ENCODE measurements at places on chromosomes 1 and 21. TPM values are rescaled to one million over a fixed set of nuclear protein-coding genes. Genes with fewer than 3 reads are reported as not detected.

The POU2F1 gene
- total RNA-seq: 5.7 TPM

The PPIAL4G gene
- total RNA-seq: not detected

The CA6 gene
- total RNA-seq: not detected

The USH2A gene
- total RNA-seq: not detected

The RIPPLY3 gene
- 0.05 TPM for total RNA-seq

The SGIP1 gene
- 9.4 TPM for total RNA-seq

The KCNE1 gene
- not detected for total RNA-seq

The GPA33 gene
- not detected for total RNA-seq

The OR6N1 gene
- total RNA-seq: not detected

The UBIAD1 gene
- 8.8 TPM for total RNA-seq

The RNF207 gene
- total RNA-seq: 24.4 TPM

The CCDC17 gene
- 0.10 TPM for total RNA-seq

The PDE4B gene
- total RNA-seq: 29.9 TPM

The LYSMD1 gene
- 3.3 TPM for total RNA-seq

The FNDC5 gene
- 0.07 TPM for total RNA-seq

The CHI3L2 gene
- total RNA-seq: not detected

The AGMAT gene
- total RNA-seq: 1.6 TPM
